NCI-H1417 treated with DMSO at 0.1 percent for 48 hours (cell line): ENCODE measurements at places on chromosomes 13 and 19.
A peak's percentile ranks its signal among the peaks of the same experiment; 100 is the strongest.

GRCh38 chr13:40657951-40658350 is 8.5 kb downstream of the FOXO1 start:
- no peak for DNase-seq

DNA sequence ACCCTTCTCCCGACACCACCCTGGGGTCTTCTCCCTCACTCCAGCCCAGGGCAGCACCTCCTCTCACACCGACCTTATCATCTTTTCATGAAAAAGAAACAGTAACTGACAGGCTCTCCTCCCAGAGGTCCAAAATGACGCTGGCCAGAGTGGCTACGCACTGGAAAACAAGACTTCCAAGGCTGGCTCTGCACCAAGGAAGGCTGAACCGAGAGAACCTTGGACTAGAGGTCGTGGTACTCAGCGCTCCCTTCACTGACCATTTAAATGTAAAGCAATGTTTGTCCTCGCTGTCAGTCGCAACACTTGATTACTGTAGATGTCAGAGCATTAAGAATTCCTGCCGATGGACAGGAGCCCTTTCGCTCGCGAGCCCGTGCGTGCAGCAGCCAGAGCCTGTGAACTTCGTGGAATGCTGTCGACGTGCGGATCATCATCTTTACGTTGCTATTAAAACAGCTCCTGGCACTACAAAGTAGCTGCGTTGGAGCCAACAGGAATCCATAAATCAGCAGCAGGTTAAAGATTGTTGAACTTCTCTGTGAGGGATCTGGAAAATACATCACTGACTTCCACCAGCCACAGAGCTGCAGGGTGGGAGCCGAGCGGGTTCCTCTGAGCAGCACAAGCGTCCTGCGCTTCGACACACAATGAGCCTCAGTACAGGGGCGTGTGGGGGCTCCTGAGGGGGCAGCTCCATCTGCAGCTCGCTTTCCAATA is 125.5 kb upstream of the MCF2L start:
- no peak for DNase-seq

- DNase-seq, result no peak
These were observed 131.9 kb upstream of the IRS2 start for GRCh38 chr13:109918179-109918711.

GRCh38 chr13:75362026-75362425 is 119.9 kb downstream of the TBC1D4 start:
- DNase-seq, result no peak

GRCh38 chr19:342801-343421 is 1.7 kb downstream of the MIER2 start:
- DNase-seq, result no peak

GRCh38 chr13:92312823-92313222 is 913.8 kb upstream of the GPC6 start:
- DNase-seq, result no peak

DNA sequence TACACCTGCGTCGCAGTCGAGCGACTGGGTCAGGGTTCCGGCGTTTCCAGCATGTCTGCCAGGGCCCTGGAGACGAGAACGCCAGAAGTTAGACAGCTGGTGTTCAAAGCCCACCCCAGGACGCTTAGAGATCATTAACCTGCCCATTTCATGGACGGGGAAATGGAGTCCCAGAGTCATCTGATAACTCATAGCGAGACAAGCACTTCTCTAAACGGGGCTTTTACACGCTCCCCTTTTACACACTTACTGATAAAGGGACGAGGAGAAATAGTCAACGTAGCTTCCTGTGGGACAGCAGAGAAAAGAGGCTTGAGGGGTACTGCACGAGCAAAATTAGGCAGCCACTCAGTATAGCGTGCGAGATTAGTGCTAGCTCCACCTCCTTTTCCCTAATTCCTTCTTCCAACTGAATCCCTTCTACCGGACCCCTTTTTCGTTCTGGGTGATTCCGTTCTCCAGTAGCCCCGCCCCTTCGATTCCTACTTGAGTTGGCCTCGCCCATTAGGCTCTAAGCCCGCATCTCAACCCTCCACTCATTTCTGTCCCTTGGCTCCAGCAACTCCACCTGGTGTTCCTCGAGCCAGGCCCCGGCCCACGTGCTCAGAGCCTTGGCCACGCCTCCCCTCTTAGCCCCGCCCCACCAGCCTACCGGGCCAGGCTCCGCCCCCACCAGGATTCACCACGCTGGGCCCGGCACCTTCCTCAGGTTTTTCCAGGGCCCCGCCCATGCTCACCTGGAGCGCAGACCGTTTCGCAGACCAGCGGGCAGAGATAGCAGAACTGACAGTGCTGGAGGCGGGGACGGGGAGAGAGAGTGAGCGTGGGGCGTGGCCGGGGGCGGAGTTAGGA is 3.7 kb downstream of the HRC start:
- peak; percentile 83 for DNase-seq

GRCh38 chr13:112434032-112434431 is 57.9 kb downstream of the SPACA7 start:
- DNase-seq, result no peak

DNA sequence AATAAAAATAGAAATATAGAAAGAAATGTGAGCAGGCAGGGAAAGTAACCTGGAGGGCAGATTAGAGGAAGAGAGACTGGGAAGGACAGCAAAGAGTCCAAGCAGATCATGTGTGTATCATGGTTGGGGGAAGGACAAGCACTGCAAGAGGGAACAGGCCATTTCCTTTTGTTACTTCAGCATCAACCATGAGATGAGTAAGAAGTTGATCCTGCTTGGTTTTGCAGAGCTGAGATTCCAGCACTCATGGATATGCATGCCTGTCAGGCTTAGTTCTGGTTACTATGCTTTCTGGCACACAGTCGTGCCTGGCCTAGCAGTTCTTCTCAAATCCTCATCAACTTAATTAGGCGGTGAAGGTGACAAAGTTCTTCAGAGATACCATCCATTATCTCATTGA is 18.1 kb downstream of the NALCN start:
- no peak for DNase-seq

DNA sequence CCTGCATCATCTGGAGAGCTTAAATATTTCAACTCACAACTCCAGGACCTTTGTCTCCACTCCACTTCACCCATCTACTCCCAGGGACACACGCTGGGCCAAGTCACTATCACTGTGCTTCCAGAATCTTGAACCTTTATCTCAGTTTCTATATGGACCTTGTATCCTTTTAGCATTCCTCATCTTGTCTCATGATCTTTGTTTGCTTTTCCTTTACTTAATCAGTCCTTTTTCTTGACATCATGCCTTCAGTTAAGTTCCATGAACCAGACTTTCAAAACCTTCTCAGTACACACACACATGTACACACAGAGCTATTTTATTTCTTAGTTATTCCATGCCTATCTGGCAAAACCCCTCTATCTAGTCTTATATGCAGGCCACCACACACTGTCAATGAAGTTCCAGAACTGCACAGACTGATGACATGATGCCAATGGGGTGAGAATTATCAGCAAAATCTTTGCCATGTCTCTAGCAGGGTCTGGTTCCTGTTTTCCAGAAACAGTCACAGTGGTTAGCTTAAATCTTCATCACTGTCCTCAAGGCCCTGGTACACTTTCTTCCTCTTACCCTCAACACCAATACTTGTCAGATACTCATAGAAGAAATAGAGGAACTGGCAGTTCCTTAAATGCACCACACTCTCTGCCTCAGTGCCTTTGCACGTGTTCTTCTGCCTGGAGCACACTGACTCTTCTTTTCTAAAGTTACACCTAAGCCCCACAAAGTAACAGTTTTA is 77.6 kb upstream of the STARD13 start:
- no peak for DNase-seq

GRCh38 chr19:30857388-30857787 is 485.2 kb downstream of the ZNF536 start:
- DNase-seq, result no peak

DNA sequence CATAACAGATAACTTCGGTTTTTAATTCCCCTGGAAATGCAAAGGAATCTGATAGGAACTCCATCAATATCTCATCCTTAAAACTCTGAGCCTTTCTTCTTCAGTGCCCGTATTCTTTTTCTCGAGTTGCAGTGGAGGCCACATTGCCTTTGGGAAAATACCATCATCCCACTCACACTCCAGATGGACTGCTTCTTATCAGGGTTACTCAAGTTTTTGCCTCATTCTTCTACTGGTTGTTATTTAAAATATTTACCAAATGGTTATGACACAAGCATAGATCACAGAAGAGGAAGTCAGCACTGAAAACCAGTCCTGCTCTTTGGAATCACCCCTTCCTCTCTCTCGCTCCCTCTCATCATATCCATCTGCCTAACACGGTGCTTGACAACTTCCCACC is 1020.5 kb upstream of the SLC10A2 start:
- DNase-seq, result no peak

- DNase-seq, result no peak
These were observed 132.2 kb downstream of the PCDH9 start for GRCh38 chr13:67097892-67098452.

GRCh38 chr19:11066326-11066725 is 22.9 kb upstream of the LDLR start:
- DNase-seq, result no peak

DNA sequence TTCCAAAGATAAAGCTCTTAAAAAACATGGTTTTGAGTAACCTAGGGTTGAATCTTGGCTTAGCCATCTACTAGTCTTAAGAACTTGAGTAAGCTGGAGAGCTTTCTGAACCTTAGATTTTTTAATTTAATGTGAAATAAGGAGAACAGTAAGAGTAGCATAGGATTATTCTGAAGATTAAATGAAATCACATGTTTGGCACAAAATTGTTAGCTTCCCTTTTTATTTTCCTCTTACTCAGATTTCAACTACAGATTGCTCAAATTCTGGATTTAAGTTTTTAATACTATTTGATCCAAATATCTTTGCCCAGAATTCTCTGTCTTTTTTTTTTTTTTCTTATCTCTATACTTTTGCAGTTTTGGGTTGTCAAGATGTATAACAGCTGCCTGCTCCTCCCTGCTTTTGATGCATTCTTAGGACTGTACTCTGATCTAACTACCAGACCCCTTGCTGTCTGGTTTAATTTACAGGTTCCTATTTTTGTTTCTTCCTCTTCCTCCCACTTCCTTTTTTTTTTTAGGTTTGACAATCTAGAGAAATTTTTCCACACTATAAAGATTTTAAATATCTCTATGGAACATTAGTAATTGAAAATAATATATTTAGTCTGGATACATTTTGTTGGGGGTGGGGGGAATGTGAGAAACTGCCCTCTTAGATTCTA is 12.3 kb downstream of the POMP start:
- no peak for DNase-seq

- no peak for DNase-seq
These were observed 2.7 kb downstream of the VSTM2B start for GRCh38 chr19:29528350-29528945.

- DNase-seq, result no peak
These were observed 674 bp downstream of the BRD4 start for GRCh38 chr19:15331419-15332310.

- no peak for DNase-seq
These were observed 3.1 kb downstream of the ABHD17A start for GRCh38 chr19:1882089-1882785.

- no peak for DNase-seq
These were observed 984 bp downstream of the RPS11 start for GRCh38 chr19:49497047-49497788.
